ENCODE measurements at places on chromosomes 6 and 20.

DNA sequence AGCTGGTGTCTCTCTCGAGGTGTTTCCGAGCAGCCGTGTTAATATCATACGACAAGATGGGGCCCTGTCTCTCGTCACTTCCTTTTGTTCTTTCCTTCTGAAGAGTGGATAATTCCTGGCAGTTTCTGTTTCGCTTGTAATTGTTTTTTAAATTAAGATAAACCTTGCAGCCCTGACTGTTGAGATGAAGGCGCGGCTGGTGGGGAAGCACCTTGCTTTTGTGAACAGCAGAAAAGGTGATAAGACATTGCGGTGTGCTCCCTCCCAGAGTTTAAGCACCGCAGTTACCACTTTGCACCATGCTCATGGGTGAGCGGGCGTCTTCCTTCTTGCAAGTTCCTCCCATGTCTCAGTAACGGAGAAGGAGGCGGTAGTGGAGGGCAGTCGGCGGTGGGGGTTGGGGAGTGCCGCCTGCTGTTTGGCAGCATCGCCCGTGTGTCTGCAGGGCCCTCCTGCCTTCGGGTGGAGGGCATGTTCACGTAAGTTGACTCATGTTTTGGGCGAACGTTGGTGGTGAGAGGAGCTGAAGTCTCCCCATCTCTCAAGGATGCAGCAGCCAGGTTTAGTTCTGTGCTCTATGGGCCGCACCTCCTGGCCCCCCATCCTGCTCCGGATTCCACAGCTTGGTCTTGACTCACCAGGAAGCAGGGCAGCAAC is 345.9 kb downstream of the TAF4 start:
- no peak for DNase-seq

DNA sequence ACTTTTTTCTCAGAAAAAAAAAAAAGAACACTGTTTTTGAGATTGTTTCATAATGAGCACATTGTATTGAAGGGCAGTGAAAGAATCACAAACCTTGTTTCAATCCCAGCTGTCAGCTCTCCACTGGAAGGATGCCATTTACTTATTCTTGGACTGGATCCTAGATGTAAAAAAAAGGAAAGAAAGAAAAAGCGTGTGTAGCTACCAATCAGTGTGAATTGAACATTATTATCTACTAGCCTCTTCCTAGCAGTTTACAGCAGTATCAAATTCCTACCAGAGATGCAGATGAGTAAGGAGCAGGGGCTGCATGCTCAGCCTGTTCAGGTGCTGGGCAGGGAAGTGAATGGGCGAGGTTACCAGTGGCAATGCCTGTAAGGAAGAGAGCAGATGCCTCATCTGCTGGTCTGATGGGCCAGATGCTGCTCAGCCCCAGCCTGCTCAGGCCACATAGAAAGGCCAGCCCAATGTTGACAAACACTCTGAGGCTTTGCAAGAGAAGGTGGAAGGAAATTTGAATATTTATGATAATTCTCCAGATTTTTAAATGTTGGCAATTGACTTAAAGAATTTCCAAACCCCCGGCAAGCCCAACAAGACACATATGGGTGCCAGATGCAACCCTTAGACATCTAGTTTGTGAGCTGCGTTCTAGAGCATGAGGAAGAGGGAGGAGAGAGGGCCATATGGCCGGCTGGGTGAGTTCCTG is 189.5 kb downstream of the IBTK start:
- no peak for DNase-seq

- DNase-seq, result no peak
These were observed 19.1 kb upstream of the HLA-DQB1 start for GRCh38 chr6:32685603-32686002.

DNA sequence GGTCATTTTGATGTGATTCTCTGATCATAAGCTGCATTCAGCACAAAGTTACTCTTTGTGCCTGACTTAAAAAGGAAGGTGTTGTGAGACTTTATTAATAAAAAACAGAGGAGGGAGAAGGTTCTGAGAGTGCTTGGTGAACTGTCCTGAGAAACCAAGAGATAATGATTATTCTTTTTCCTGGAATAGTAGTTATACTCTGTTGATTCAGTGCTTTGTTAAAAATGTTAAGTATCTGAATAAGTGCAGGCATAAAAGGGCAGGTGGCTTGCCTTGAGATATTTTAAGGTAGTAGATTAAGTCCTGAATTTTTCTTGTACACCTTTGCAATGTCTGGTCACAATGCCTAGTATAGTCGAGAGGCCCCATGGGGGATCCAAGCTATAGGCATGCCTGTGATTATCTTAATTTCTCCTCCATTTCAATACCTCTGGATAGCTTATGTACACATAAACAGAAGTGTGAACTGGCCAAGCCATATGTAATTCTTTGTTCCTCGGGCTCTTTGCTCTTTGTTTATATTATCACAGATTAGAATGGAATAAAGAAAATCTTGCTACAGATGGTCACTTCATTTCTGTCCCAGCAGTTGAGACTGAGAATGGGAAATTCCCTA is 50.0 kb downstream of the SOBP start:
- DNase-seq, result no peak

DNA sequence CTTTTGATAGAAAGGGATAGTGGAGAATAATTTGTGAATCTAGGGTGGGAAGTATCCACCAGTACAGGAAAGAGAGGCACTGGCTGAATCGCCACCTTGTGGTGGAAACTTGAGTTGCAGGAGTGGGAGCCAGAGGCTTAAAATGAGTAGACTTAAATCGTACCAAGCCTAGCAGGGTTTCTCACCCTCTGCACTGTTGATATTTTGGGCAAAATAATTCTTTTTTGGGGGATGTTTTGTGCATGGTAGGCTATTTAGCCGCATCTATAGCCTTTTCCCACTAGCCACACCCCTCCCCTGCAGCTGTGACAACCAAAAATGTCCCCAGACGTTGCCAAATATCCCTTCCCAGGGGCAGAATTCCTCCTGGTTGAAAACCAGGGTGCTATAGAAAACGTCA is 119.1 kb downstream of the DHX35 start:
- DNase-seq, result peak; percentile 47

DNA sequence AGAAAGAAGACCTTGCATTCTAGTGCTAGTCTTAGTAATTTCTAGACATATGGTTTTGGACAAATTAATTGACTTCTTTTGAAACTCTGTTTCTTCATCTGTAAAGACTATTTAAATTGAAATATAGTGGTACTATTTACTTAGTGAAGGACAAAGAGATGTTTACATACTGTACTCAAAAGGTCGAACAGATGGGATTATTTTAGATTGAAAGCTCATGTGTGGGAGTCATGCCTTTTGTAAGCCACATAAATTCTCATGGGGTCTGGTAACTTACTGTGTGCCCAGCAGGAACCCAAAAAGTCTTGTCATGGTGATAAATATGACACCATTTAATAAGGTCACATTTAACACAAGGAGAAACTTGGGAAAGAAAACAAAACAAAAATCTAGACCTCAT is 368.2 kb upstream of the CITED2 start:
- DNase-seq, result no peak

DNA sequence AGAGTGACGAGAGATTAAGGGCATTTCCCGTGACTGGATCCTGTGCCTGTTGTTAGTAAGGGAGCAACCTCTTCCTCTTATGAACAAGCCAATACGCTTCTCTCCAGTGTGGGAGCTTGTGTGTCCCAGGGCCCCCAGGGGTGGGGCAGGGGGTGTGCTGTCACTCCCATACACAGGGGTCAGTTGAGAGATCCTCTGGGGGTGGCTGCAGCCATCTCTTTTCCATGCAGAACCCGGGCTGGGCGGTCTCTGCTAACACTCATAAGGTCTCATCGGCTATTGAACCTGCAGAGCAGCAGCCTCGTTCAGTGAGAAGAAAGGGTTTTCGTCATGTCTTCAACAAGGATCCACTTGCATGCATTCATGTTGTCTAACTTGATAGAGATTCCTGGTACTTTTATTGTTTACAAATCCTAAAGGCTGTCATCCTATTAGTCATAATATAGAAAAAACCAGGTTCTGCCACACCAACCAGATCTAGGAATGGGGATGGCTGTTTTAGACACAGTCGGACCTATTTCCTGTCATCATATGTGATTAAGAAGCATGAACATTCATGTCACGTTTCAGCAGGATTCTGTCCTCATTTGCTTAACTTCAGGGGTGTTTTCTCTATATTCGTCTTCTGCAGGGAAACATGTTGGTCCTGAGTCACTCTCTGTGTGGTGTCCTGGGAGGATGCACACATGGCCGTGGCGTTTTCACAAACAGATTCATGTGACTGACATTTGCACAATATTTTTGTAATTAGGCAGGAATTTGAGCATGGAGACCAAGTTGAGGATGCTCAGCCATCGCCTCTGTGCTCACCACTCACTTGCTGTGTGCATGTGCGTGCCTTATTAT is 13.3 kb upstream of the THBS2 start:
- DNase-seq, result no peak

DNA sequence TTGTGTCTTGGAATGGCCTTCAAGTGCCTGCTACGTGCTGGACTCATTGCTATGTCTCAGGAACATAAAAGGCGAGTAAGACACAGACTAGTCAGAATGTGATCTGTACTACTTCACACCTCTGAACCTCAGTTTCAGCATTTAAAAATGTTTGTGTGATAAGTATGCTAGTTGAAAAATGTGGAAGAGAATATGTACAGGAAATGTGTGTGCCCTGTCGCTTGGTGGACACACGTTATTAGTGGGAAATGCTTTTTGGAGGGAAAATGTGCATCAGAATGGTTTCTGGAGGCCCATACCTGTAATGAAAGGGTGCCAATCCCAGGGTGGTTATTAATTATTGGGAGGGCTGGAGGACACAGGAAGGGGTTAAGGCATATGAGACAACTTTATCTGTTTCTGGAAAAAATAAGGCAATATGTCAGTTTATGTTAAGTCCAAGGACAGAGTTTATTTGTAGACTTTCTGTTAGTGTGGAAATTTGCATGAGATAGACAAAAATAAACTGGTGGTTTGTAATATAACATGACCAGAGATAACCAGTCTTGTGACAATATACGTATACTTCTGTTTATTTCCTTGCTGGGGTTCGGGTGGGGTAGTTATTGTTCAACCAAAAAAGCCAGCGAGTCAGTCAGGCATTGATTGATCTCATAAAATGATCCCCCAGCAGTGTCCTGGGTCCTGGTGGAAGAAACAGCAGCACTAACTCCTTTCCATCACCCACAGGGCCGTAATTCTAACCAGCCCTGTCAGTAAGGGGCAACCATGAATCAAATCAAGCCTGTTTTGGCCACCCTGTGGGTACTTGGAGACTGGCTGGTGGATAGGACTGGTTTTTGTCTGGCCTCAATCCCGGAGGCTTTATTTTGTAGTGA is 117.9 kb downstream of the JARID2 start:
- DNase-seq, result no peak

DNA sequence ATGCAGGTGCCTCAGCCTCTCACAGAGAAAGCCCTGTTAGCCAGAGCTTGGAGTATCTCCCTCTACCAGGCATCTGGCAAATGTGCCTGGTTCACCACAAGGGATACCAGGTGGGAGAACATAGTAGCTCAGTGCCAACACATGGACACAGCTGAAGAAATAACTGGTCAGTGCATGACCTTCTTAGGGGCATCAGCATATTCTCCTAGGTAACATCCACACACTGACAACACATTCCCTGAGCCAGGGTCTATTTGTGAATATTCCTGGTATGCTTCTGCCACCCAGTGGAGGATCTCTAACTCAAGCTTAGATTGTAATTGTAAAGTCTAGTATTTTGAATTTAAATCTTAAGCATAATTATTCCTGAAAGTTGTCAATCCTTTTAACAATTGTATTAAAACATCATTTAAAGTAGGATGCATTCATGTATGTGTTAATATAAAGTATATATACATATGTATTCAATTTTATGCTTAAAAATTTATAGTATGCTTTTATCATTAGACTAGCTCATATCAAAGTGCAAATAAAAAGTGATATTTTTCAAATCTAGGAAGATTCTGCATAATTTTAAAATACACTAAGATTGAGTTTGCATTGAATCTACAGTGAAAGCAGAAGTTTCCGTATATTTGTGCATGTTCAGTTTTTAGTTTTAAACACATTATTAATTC is 45.3 kb upstream of the COL21A1 start:
- no peak for DNase-seq

- no peak for DNase-seq
These were observed 26.5 kb upstream of the PLEKHG1 start for GRCh38 chr6:150573041-150573681.

GRCh38 chr6:80767808-80768207 is 661.3 kb downstream of the BCKDHB start:
- no peak for DNase-seq

GRCh38 chr20:4787820-4788219 is 66.1 kb downstream of the PRND start:
- DNase-seq, result no peak

- no peak for DNase-seq
These were observed 97.3 kb upstream of the STXBP5 start for GRCh38 chr6:147106759-147107401.

DNA sequence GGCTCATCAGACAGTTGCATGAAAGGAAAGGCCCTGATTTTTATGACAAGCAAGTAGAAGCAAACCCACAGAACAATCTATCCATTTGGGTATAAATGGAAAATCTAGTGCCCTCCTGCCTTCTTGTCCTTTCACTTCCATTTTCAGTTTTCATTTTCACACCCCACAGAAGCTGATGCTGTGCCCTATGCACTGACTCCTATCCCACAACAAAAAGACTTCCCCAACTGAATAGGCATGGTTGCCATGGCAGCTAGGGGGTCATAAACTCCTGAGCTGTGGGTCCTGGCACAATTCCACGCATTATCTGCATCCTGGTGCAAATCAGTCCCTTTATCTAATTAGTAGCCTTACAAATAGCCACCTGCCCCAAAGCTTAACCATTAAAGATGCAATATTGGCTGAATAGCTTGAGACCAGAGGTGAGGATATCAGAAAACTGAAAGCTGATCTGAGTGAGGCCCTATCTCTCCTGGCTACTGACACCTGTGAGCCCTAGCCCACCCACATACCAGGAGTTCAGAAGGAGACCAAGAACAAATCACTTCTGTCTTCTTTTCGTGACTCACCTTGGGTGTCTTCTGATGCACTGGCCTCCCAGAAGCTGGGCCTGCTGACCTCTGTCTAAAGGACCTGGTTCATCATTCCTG is 34.9 kb upstream of the HEY2 start:
- DNase-seq, result no peak

- DNase-seq, result peak; percentile 1
These were observed 52.1 kb upstream of the BEND6 start for GRCh38 chr6:56902641-56903464.

GRCh38 chr20:58192567-58192966 is 35.9 kb downstream of the ANKRD60 start:
- no peak for DNase-seq

All from NCI-H187 treated with DMSO at 0.1 percent for 48 hours (cell line).